ENCODE measurements at places on chromosomes 3 and 15.

GRCh38 chr3:55327131-55327920 is 159.8 kb downstream of the WNT5A start:
- no peak for DNase-seq

DNA sequence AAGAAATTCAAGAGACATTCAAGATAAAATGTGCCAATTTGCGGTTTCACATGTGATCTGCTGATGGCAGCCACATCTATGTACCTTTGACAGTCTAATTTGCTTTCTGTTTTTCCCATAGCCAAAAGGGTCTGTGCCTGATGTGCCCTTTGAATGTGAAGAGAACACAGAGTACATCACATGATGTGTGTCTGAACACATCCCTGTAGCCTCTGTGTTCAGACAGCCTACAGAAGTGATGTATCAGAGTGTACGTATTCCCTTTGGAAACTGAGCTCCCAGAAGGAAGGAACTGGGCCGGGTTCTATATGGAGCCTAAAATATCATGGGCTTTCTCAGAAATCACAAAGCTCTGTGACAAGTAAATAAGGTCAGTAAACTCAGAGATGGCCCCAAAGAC is 52.4 kb downstream of the BOC start:
- DNase-seq = no peak

- no peak for DNase-seq
Observed at GRCh38 chr15:28112962-28113361, 13.8 kb upstream of the OCA2 start.

DNA sequence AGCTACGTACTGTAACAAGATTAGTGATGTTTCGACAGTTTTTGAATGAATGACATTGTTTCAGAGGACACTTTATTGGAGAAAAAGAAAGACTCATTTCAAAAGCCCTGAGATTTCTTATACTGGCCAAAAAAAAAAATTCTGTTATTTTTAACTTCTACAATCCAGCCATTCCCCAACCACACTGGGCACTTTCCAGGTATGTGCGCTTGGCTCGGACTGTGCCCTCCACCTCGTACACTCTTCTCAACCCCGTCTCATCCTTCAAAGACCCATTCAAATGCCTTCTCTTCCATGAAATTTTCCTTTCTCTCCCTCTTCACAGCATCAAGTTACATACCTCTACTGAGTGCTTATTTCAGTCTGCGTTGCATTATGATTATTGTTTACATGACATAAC is 328.5 kb upstream of the SOX2 start:
- no peak for DNase-seq

DNA sequence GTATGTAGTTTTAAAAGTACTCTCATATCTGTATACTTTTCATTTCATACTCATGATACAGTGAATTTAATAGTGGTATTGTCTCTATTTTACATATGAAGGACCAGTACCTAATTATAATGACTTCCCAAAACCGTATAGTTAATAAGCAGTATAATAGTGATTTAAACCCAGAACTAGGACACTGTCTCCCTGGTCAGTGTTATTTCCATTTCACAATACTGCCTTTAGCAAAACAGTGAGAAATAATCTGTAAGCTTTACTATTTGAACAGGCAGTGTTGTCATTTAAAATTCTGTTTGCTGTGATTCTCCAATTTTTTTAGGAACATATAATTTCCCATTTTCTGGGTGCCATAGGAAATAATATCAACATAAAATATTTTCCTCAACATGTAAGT is 116.2 kb downstream of the TCF12 start:
- no peak for DNase-seq

GRCh38 chr3:46573701-46574100 is 7.6 kb upstream of the LRRC2 start:
- no peak for DNase-seq

DNA sequence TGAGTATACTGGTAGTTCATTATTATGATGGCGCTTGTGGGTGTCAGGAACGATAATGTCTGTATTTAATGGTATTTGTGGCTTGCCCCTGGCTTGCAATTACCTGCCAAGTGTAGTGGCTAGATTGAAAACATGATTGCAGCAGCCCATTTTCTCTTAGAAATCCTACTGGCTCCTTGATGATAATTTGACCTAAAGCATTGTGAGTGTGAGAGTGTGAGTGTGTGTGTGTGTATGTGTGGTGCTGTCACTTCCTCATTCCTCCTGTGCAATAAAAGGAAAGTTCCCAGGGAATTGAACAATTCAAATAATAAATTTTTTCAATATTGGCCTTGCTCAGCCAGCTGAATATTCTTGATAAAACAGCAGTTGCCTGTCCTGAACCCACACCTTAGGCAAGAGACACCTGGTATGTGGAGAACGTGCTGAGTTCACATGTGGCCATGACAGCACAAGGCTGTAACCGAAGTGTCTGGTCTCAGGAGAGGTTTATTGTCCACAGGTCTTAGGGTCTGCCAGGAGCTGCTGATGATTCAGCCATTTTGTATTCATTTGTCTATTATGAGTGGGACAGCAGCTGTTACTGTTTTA is 193.3 kb downstream of the CD47 start:
- no peak for DNase-seq

DNA sequence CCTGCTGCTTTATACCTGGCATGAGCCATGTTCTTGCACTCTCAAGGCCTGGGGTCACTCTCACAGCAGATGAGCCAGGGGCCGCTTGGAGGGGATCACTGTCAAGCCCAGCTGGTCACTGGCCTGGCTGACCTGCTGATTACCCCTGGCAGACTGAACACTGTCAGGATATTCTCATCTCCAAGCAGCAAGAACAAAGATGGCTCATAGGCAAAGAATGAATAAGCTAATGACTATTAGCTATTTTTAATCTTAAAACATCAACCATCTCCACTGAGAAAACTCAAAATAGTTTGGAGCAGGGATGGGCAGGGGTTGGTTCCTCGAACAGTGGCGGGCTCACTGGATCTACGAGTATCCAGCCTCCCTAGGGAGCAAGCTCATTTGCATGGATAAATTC is 64.4 kb upstream of the ACAN start:
- no peak for DNase-seq

- DNase-seq = no peak
Observed at GRCh38 chr3:112561484-112561733, 353 bp downstream of the ATG3 start.

Data from CD4-positive, alpha-beta T cell treated with Interleukin-10 for 1 hour (primary cell).